Motor neuron (in vitro differentiated cells): ENCODE measurements at places on chromosomes 13 and 19. TPM values are rescaled to one million over a fixed set of nuclear protein-coding genes. Genes with fewer than 3 reads are reported as not detected.

- no peak for ATAC-seq
Observed at GRCh38 chr13:99981735-99982035, at the start of gene ZIC2. Gene ZIC2, plus strand, starts transcription at chr13:99981784. Its CDS starts 281 bp downstream, at chr13:99982065.

GRCh38 chr13:43135516-43135915 is 112.1 kb downstream of the DNAJC15 start:
- no peak for ATAC-seq

DNA sequence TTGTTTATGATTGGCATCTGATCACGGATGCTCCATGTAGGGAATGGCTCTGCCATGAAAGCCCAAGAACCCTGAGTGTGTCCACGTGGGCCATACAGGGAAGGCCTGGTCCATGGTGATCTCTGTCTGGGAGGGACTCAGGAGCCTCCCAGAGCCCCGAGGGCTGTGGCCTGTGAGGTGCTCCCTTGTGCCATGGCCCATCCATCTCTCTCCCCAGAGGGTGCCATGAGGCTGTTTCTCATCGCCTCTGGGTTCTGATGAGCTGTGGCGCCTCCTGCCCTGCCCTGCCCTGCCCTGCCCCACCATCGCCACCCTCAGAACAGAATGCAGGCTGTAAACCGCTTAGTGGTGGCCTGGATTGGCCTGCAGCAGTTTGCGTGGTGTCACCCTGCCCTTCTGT is 83.1 kb downstream of the ATP11A start:
- ATAC-seq = no peak

DNA sequence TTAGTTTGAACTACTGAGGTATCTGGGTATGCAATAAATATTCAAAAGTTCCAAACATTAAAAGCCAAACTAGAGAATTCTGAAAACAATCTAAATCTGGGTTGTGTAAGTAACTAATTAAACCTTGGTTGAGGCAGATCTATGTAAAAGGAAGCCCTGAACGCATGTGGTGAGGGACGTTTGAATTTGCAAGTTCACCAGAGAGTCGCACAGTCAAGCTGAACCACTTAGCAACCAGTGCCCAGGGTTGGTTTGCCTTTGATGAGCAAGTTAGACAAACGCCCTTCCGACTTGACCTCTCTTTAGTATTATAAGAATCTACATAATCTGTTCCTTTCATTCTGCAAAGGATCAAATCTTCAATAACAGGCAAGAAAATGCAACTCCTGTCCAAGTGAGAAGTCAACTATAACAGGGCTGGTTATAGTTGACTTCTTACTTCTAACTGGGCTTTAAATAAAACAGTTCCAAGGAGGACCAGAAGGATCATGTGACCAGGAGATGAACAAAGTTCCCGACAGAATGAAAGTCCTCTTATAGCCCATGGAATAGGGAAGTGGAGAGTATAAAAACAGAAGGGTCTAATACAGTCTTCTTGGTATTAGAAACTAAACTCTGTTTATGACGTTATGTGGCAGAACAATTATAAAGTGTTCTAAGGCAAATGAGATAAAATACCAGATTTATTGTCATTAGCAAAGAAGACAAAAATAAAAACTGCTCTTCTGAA is 40.6 kb downstream of the PHF11 start:
- ATAC-seq = no peak

Gene CYP2S1
- total RNA-seq = 0.45 TPM in 2 replicates
